ENCODE measurements at places on chromosomes 1 and 21.

- DNase-seq: peak; percentile 8
These were observed at the start of gene NID1 for GRCh38 chr1:236064674-236065508. TSS of gene NID1 (minus strand) at chr1:236065090. CDS start at chr1:236065079, 11 bp downstream.

DNA sequence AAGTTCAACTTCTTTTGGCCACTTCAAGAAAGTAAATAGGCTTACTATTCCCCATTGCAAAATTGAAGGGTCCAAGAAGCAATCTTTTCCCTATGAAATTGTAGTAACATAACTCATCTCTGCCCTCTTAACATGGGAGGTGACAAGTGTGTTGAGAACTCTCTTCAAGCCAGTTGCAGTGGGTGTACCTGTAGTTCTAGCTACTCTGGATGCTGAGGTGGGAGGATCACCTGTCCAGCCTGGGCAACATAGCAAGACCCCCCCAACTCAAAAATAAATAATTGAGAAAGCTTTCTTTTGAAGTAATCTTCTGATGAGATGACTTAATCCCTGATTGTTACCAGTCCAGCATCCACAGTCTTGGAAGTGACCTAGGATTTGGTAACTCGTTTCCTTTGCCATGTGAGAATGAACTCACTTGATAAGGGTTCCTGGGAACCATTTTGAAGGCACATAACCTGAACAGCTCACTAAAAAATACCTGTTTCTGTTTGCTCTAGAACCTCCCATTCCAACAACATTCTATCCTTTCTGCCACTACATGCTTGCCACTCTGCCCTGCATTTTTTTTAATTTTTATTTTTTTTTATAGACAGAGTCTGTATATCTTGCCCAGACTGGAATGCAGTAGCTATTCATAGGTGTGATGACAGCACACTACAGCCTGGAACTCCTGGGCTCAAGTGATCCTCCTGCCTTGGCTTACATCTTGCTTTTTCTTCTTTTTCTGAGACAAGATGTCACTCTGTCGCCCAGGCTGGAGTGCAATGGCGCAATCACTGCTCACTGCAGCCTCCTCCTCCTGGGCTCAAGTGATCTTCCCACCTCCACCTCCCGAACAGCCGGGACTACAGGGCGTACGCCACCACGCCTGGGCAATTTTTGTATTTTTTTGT lies 1.4 kb upstream of the IPO9 start:
- DNase-seq: no peak

DNA sequence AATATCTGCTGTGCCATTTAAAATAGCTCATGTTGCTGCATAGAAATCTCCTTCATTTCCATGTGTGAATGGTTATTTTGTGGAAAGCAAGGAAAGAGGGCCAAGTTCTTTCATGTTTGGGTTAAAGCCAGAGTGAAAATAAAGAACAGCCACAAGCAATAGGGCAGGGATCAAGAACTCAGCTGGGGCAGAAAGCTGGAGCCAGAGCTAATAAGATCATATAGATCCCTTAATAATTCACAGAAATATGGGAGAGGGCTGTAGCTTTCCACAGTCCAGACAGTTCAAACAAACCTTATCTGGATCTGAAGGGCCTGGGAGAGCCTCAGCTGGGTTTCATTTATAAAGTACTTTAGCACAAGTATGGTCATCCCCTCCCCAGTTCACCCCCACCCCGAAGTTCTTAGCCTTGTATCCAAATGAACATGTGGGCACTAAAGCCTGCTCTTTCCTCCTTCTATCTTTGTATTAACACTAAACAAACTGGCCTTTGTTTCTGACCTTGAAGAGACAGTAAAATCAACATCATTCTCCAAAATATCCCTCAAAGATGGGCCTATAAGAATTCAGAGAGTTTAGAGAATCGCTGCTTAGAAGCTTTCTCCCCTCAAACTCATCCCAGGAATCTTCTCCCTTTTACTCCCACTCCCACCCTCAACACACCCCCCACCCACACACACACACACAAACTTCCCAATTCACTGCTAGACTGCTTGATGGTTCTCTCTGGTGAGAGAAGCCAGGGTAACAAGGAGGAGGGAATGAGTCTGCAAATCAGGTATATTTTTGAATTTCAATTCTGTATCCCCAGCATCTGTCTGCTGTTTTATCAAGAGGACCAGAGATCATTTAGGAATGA lies 41.7 kb downstream of the UTP25 start:
- no peak for DNase-seq

- no peak for DNase-seq
These were observed 221.3 kb upstream of the DMRTA2 start for GRCh38 chr1:50644447-50645105.

DNA sequence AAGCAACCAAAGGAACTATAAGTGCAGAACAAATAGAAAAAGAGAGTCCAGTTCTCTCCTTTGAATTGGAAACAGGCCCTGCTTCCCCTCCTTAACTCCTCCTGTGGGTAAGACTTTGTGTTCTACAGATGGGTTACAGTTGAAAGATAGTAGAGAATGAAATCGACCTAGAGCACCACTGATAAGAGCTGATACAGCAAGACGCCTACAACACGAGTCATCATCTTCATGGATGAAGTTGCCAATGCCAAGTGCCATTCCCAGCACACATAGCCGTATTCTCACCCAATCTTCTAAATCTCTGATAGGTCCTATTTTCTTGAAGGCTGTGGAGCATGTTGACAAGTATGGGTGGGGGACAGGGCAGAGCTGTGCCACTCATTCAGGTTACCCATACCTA lies 99.8 kb upstream of the CAMK1G start:
- DNase-seq: no peak

DNA sequence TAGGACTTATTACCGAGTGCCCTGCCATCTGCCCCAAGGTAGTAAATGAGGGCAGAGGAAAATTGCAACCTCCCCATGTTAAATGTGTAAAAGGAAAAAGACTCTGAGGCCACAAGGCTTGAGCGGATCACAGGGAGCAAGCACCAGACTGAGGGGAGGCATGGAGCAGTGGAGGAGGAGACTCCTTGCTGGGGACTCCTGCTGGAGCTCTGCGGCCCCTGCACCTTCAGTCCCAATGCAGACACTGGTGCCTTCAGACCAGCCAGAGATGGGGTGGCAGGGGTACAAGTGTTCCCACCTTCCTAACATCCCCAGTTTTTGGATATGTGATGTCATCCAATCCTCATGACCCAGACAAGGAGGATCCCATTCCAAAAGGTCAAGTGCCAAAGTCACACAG lies 128.4 kb upstream of the NGF start:
- no peak for DNase-seq

DNA sequence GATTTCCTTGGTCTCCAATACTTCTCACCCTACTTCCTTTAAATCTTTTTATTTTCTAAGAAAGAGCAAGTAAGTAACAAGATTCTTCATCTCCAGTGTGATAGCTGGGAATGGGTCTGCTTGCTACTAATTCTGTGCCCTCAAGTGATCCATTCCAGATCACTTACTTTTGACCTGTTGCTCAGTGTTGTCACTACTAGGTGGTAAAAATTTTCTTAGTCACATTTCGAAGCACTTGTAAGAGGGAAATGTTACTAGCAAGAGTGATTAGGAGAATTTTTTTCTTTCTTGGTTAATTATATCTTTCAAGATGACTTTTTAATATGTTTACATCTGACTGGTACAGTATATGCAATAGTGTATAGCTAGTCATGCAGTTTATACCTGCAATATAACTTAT lies 2.2 kb downstream of the UBAP2L start:
- DNase-seq: no peak

GRCh38 chr1:231536099-231536498 lies 7.6 kb downstream of the TSNAX start:
- no peak for DNase-seq

DNA sequence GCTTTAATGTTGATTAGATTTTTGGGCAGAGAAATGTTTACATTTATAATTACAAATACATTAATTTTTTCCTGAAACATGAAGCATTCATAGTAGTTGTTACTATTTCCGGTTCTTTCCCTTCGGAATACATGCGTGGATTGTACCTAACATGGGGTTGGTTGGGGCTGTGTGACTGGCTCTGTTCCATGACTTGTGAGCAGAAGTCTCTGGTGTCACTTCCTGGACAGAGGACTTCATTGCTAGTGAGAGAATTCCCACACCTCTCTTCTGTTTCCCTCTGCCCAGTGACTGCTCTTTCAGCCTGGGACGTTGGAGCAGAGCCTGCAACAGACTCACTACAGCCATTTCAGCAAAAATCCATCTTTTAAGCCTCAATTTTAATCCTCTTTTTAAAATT lies 231.4 kb downstream of the GRIK1 start:
- no peak for DNase-seq

DNA sequence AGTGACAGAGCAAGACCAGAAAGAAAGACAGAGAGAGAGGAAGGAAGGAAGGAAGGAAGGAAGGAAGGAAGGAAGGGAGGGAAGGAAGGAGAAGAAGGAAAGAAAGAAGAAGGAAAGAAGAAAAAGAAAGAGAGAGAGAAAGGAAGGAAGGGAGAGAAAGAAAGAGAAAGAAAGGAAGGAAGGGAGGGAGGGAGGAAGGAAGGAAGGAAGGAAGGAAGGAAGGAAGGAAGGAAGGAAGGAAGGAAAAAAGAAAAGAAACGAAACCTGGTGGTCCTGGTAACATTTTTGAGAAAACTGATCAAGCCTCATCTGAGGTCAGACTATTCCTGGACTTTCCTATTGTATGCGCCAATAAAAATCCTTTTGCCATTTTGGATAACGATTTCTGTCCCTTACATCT lies 8.2 kb upstream of the CTTNBP2NL start:
- no peak for DNase-seq

DNA sequence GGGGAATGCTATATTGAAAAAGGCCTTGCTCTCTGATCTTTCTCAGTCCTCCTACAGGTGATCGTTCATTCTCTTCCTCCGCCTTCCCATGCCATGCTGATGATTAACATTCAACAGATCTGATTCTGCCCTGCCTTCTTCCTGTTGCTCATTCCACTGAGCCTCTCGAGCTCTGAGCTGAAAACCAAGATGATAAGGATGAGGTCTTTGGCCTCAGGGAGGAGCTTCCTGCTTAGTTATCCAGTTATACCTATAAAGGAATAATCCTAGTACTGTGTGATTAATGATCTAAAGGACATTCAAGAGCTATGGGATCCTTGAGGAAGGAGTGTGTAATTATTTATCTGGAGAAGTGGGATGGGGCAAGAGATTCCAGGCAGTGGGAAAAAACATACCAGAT lies 25.2 kb upstream of the MAP3K7CL start:
- DNase-seq: no peak

DNA sequence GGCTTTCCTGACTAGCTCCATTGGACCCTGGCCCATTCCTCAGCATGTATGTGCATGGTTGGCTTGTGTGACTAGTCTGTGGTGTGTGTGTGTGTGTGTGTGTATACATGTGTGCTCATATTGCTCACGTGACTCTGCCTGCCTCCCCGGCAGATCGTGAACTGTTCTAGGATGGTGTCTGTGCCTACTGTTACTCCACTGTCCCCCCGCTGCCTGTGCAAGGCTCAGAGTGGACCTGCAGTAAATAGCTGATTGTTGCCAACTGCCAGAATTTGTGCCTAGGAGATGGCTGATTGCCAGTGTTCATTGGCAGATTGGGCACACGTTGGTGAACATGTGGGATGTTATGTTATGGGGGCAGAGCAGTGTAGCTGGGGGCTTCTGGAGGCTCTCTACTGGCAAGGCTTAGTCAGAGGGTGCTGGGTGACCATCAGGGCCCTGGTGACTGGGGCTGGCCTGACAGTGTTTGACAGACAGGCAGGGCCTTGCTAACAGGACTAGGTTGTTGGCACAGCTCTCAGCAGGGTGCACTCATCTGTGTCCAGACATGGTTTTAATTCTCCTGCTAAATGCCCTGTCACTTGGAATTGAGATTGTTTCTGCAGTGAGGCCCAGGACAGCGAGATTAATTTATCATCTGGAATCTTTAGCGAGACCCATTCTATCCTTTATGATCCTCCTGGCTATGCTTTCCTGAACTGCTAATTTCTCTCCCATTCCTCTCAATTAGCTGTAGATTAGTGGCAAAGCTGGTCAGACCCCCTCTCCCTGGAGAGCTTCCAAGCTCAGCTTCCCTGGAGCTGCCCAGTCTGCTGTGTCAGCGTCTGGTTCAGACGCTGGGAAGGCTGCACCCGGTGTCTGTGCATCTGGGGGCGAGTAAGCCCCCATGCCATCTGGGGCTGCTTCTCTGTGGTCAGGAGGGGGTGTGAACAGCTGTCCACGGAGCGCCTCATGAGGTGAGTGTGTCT lies 20.8 kb downstream of the SLC6A17 start:
- DNase-seq: no peak

DNA sequence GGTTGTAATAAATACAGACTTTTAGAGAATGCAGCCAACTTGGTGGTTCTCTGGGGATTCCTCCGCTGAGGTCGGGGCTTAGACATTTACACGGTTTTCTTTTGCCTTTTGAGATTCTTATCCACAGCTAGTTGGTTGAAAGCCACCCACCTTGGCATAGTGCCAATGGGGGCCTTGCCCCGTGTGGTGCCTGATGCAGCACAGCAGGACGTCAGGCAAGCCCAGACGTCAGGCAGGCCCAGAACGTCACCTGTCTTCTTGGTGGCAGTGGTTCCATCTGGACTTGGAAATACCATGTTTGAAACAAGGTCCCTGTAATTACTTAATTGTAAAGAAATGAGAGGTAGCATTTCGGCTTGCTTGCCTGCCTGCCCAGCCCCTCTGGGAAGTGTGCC lies 78.5 kb downstream of the GALNT2 start:
- no peak for DNase-seq

GRCh38 chr1:84090447-84091245 lies 53.4 kb upstream of the PRKACB start:
- no peak for DNase-seq

DNA sequence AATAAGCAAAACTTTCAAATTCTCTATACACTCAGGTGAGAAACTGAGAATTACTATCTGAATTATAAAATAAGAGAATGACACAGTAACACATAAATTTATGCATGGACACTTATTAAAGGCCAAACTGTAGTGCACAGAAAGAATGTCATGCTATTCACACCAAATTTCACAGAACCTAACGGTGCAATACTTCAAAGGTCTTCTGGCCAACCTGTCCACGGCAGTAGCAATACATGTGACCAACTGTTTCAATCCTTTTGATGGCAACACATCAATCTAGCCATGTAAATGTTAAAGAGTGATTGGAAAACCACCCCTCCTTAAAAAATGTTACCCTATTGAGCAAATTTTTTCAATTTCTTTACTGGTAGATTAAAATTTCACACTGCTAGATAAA lies 10.4 kb downstream of the GATAD2B start:
- no peak for DNase-seq

DNA sequence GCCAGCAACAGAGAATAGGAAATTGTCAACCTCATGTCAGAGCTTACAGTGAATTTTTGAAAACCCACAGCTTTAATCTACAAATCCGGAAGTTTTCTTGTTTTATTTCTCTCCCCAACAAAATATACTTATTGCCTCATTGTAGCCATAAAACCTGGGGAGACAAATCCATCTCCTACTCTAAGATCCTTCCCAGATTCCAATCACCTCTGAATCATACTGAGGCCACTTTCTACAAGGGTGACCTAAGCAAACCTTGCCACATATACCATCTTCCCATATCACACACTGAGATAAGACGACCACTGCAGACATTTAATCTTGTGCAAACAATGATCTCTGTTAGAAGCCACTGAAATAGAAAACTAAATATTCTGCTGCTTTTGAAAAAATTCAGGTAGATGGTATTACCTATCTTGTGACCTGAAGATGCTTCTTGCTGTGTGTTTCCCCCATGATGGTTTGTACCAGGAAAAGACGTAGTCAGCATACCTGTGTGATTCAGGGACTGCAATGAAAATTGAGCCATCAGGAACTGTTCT lies 171.5 kb upstream of the DUSP10 start:
- DNase-seq: no peak

GRCh38 chr1:5140136-5140535 lies 485.7 kb downstream of the AJAP1 start:
- DNase-seq: no peak

GRCh38 chr1:95451904-95452303 lies 217.9 kb downstream of the RWDD3 start:
- no peak for DNase-seq
